ENCODE measurements at places on chromosomes 3 and 15.

DNA sequence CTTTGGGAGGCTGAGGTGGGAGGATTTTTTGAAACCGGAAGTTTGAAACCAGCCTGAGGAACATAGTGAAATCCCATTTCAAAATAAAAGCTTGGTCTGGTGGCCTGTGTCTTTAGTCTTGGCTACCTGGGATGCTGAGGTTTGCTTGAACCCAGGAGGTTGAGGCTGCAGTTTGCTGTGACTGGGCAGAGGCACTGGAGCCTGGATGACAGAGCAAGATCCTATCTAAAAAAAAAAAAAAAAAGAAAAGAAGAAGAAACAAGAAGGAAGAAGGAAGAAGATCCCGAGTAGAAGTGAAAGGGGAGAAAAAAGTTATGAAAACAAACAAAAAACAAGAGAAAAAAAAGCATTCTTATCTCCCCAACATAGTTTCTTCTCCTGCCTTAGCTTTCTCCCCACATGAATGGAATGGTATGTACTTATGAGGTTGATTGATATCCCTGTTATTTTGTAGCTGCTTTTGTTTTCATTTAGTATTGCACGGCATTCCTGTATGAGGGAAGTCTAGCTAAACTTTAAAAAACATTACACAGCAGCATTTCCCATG is 42.4 kb downstream of the TMEM40 start:
- DNase-seq = no peak

DNA sequence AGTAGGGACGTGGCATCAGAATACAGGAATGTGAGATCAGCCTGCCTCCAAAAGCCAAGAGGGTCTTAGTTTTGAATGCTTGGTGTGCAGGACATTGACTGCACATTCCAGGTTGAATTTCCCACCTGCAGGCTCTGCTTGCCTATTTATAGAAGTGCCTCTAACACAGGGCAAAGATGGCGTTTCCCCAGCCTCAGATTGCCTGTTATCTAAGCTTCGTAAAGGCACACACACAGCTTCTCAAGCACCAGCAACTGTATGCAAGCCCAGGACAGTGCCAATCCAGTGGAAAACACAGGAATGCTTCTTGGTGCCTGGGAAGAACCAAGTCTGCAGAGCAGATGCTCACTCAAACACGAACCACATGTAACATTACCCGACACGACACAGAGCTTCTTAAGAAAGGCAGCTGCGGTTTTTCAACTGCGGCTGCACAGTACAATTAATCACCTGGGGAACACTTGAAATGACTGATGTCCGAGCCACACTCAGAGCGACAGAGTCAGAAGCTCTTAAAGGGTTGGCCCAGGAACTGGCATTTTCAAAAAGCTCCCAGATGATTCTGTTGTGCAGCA is 90.0 kb upstream of the ANKRD34C start:
- DNase-seq = no peak

DNA sequence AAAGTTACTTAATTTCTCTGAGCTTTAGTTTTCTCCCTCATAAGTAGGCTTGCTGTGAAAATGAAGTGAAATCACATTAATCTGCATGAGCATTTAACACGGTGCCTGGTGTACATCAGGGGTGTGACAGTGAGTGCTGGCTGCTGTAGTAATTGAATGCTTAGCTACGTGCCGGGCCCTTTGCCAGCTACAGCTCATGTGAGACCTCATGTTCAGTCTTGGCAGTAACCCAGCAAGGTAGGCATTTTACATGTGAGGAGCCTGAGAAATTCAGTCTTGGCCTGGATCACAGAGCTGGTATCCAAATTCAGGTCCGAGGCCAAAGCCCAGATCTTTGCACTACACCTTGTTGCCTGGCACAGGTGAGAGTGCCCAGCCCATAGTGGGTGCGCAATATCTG is 9.1 kb downstream of the GHRL start:
- no peak for DNase-seq

- DNase-seq = no peak
Measured at GRCh38 chr3:10837849-10838248, 21.8 kb downstream of the SLC6A11 start.

DNA sequence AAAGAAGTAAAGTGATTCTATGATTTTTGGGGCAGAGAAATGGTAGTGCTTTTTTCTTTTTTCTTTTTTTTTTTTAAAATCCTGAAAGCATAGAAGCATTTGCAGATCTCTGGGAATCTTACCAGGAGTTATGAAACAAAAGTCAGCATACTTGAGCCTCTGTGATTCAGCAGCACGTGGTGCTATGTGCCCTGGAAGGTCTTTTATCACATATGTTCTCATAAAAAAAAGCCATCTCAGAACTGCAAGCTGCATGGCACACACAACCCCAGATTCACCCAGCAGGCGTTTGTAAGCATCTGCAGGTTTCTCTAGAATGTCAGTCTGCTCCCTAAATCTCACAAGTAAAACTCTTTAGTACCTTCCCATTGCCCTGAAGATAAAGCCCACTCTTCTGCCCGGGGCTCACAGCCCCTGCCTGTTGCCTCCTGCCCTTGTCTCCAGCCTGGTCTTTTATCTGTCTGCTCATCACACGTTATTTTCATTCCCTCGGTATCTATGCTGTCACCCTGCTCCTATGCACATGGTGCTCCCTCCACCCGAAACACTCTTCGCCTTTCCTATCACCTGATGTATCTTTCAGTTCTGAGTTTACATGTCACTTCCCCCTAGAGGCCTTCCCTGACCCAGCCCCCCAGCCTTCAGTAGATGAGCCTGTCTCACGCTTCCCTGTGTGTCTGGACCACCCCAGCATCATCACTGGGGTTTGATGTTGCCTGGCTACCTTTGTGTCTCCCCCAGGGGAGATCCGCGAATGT is 72.4 kb downstream of the CHDH start:
- no peak for DNase-seq

DNA sequence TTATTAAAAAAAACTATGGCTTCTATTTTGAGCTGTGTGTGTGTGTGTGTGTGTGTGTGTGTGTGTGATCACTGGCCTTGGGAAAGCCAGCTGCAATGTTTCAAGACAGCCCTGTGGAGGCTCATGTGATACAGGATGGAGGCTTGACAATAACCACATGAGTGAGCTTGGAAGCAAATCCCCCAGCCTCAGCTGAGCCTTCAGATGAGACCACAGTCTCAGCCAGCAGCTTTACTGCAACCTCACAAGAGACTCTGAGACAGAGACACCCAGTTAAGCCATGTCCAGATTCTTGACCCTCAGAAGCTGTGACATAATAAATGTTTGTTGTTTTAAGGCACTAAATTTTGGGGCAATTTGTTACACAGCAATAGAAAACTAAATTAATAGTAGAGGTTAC is 52.5 kb downstream of the GRK7 start:
- DNase-seq = no peak

DNA sequence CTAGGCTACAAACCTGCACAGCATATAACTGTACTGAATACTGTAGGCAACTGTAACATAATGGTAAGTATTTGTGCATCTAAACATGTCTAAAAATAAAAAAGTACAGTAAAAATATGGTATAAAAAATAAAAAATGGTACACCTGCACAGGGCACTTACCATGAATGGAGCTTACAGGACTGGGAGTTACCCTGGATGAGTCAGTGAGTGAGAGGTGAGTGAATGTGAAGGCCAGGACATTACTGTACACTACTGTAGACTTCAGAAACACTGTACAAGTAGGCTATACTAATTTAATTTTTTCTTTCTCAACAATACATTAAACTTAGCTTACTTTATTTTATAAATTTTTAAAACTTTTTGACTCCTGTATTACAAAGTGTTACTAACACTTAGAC is 265.3 kb downstream of the KLF13 start:
- no peak for DNase-seq

- no peak for DNase-seq
Measured at GRCh38 chr15:80556694-80557367, 138.3 kb upstream of the ABHD17C start.

- DNase-seq = no peak
Measured at GRCh38 chr3:33006081-33006480, 54.6 kb downstream of the CCR4 start.

DNA sequence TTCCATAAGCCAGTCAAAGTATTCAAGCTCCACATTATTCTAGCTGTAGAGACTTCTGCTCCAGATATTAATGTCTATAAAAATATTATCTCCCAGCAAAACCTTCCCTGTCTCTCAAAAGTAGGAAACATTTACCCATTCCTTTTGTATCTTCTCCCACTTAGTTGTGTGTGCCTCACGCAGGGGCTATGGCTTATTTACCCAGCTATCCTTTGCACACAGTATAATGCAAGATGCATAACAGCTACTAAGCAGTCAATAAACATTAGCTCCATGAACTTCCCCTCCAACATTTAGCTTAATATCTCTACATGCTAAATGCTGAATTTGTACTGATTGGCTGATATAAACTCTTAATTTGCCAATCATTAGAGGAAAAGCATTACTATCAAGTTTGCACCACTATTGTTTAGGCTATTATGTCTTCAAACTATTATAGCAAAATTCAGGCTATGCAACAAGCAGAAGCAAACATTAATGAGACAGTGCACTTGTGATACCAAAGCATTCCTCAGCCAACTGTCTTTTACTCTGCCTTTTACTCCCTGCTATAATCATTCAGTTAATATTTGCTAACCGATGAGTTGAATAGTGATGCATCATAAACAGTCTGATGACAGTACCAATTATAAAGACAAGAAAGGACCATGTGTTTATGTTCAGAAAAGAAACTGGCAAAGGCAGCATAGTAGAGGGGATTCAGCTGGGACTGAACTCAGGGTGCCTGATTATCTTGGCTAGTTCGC is 81.2 kb downstream of the PLCH1 start:
- DNase-seq = no peak

DNA sequence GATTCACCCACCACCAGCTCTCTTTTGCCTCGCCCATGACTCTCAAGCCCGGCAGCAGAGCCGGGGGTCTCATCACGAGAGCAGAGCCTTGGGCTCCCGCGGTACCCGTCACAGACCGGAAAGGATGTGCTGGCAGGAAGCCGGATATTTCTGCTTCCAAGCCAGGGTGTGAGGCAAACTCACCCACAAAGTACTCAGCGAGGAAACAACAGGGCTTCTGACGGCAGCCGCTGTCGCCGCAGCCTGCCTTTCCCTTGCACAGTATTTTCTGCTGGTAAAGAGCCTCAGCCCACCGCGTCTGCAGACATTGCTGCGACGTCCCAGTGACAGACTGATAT is 119.9 kb downstream of the NSMCE3 start:
- DNase-seq = no peak

DNA sequence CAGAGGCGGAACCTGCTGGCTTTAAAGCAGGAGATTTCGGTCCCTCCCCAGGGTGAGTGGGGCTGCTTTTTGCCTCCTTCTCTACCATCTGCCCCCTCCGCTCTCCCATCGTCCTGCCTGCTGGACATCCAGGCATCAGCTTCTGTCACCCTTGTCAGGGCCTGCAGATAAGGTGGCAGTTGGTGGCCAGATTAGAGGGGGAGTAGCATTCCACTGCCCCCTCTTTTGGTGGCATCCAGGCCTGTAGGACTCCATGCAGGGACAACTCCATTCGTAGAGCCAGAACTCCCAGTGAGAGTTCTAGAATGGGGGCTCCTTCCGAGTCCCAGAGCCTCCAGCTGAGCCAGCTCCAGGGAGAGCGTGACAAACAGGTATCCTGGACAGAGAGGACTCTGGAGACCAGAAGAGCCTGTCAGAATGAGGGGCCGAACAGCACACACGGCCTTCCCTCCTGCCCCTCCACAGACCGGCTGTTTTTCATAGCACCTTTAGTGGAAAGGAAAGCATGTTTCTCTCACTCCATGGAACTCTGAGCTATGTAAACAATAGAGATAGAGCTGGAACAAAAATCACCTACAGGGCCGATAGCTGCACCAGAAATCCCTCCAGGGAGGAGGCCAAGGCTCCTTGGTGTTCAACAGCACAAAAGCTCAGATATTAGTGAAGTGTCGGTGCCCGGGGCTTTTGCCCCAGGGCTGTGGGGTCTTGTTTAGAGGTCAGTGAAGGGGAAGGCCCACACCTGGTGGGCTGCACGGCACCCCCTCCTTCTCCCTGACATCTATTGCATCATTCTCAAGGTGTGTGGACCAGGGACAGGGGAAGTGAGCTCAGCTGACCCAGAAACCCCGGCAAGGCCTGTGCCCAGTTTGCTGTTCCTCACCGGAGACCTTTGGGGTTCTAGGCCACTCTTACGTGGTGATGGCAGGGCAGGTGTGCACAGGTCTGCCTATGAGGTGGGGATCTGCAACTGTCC is 34.2 kb downstream of the MAGEF1 start:
- no peak for DNase-seq

DNA sequence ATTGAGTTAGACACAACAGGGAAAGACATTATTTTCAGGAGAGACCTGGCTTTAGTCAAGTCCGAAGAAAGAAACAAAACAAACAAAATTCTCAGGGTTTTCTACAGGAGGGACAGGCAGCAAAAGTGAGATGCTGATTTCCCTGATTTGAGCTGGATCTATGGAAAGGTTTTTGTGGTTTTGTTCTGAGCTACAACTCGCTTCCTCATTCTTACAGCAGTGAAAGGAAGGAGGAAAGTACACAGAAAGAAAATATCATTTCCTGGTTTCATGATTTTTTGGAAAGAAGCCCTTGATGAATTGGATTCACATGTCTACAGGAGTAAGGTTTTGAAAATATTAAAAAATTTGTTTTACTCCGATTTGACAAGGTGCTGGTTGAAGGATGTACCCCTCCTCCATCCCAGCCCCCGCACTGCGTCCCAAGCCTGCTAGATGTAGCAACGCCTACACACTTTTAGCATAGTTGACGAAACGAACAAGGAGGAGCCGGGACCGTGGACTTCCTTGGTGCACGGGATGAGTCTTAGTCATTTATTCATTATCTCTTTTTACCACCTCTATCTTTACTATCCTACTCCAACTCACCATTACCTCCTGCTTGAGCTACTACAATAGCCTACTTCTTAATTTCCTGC is 10.8 kb downstream of the PRICKLE2 start:
- no peak for DNase-seq

DNA sequence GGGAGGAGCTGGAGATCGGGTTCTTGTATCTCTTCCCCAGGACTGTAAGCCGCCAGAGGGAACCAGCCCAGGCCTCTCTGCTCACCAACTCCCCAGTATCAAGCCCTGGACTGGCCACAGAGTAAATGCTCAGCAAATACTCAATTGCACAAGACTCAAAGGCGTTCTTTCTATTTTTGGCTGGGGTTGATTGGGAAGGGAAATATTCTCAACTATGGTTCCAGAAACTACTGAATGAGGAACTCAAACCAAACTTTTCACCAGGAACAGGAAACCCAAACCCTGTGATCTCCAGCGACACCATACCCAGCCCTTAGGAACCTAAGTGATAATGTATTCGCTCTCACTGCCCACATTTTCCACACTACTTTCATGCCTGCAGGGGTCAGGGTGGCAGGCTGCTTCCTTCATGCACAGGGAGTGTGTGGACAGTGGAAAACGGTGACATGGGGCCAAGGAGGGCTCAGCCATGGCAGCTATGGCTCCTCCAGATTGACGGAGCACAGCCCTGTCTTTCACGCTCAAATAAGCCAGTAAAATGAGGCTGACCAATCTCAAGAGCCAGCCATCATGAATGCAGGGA is 124.7 kb upstream of the RAD18 start:
- no peak for DNase-seq

DNA sequence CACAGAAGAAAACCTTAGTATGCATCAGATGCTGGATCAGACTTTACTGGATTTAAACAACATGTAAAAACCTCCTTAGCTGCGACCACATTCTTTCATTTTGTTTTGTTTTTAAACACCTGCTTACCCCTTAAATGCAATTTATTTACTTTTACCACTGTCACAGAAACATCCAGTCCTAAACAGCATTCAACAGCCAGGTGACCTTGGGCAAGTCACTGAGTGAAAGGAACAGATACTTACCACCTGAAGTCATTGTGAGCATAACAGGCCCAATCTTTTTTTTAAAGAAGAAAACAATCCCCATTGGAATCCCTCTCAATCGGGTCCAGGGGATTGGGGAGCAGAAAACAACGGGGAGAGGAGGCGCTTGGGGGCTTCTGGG is 390 bp downstream of the STARD5 start:
- no peak for DNase-seq

GRCh38 chr3:35673017-35673416 is 33.7 kb downstream of the ARPP21 start:
- no peak for DNase-seq

Data from stimulated activated CD4-positive, alpha-beta T cell treated with anti-CD3 and anti-CD28 coated beads, TNF-alpha, amount 100 ng/mL, for 4 hours (primary cell).